MM.1S (cell line): ENCODE measurements at places on chromosomes 7 and 10.

- DNase-seq = no peak
Observed at GRCh38 chr7:46568420-46569132, 647.5 kb upstream of the IGFBP3 start.

DNA sequence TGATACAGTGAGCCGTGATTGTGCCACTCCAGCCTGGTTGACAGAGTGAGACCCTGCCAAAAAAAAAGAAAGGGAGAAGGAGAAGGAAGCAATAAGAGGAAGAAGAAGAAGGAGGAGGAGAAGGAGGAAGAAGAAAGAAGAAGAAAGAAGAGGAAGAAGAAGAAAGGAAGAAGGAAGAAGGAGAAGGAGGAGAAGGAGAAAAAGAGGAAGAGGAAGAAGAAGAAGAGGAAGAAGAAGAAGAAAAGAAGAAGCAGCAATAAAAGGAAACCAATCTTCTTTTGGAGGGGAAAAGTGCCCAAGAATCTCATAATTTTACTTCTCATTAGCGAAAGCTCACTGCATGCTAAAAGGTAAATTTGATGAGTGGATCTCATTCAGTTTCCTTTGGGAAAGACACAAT is 85.7 kb upstream of the GLCCI1 start:
- no peak for DNase-seq

DNA sequence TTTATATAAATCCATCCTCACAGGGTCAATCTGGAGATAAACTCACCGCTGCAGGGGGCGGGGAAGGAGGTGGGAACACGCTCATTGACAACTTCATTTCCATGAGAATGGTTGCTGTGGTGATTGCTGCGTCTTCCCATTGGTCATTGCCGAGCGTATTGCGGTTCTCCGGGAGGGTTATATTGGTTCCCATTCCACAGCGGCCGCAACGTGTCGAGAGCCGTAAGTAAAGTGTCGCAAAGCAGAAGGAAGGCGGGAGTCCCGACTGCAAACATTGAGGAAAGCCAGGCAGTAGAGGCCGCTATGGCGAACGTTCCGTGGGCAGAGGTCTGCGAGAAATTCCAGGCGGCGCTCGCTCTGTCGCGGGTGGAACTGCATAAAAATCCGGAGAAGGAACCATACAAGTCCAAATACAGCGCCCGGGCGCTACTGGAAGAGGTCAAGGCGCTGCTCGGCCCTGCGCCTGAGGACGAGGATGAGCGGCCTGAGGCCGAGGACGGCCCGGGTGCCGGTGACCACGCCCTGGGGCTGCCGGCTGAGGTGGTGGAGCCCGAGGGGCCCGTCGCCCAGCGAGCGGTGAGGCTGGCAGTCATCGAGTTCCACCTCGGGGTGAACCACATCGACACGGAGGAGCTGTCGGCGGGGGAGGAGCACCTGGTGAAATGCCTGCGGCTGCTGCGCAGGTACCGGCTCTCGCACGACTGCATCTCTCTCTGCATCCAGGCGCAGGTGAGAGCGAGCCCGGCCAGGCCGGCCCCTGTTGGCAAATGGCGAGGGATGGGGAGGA is at the start of gene KIFBP:
Gene KIFBP (plus strand): TSS at position 274 of the 787 bp plus-strand sequence. CDS start 30 bp downstream, at position 304.
- peak; percentile 97 for DNase-seq

GRCh38 chr7:144955422-144955821 is 119.6 kb upstream of the TPK1 start:
- DNase-seq = no peak

- DNase-seq = no peak
Observed at GRCh38 chr10:13189961-13190360, 28.6 kb downstream of the MCM10 start.

- DNase-seq = no peak
Observed at GRCh38 chr10:93023013-93023650, 37.5 kb upstream of the CYP26C1 start.

DNA sequence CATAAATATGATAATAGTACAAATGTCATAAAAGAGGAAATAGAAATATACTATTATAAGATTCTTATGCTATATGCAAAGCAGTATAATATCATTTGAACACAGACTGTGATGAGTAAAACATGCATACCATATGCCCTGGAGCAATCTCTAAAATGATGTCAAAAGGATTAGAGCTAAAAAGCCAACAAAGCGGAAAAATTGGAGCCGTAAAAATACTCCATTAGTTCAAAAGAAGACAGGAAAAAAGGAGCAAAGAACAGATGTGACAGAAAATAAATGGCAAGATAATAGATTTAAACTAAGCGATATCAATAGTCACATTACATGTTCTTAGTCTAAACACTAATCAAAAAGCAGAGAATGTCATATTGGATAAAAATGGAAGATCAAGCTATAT is 191.0 kb upstream of the PLPP4 start:
- no peak for DNase-seq

GRCh38 chr7:23873306-23873705 is 163.3 kb downstream of the STK31 start:
- DNase-seq = no peak

DNA sequence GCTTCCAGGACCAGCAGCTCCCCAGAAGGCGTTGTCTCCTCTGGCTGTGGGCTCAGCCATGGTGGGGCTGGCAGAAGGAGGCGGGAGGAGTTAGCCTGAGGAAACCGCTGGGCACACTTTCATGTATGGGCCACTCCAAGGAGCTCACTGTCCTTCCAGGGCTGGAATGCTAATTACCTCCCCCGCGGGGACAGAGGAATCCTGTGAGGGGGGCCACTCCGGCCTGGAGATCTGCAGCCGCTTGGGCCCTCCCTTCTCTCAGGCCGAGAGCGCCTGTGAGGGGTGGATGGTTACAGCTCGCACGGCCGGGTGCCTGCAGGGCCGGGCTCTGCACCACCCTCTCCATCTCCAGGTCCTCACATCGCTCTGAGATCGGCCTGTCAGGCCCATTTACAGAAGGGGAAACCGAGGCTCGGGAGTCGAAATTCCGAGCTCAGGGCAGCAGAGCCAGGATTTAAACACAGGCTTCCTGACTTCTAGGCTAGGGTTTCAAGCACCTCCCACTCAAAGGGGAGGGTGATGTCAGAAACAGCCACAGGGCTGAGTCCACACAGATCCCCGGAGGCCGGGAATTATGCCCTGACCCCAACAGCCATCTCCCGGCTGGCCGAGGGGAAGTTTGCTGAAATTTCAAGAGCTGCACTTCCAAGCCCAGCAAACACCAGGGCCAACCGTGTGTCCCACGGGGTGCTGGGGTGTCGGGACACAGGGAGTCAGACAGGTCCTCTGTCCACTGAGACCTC is 59.1 kb downstream of the PDGFA start:
- DNase-seq = no peak

- DNase-seq = peak; percentile 62
Observed at GRCh38 chr7:23012908-23013714, 819 bp downstream of the HYCC1 start.

- DNase-seq = no peak
Observed at GRCh38 chr7:69598487-69599285, 411 bp downstream of the AUTS2 start.

DNA sequence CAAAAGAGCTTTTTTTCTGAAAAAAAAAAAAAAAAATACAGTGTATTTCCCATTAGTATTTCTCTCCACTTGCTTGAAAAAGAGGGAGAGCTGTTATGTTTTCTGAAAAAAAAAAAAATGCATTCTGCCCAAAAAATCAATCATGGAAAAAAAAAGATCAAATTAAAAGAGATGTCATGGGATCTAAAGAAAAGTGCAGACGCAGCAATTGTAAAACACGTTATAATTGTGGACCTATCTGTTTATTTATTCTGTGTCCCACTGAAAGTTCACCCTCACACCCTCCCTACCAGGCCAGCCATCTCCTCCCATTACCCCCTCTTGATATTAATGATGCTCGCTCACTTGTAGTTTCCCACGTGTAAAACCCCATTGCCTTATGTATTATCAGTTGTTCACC is 674.0 kb upstream of the C7orf33 start:
- no peak for DNase-seq

DNA sequence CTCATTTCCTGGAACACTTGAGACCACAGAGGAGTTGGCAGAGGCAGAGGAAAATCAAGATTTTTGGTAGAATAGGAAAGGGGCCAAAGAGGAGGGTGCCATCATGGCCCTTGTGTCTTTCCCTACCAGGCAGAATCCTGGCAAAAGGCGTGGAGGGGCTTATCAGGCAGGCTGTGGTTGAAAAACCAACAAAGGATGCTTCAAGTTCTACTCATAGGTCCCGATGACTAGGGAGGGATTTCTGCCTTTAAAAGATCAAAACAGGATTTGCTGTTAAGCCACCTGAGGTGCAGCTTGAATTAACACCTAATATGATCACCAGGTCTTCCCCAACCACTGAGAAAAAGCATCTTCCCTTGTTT is 45.7 kb downstream of the BPGM start:
- no peak for DNase-seq

DNA sequence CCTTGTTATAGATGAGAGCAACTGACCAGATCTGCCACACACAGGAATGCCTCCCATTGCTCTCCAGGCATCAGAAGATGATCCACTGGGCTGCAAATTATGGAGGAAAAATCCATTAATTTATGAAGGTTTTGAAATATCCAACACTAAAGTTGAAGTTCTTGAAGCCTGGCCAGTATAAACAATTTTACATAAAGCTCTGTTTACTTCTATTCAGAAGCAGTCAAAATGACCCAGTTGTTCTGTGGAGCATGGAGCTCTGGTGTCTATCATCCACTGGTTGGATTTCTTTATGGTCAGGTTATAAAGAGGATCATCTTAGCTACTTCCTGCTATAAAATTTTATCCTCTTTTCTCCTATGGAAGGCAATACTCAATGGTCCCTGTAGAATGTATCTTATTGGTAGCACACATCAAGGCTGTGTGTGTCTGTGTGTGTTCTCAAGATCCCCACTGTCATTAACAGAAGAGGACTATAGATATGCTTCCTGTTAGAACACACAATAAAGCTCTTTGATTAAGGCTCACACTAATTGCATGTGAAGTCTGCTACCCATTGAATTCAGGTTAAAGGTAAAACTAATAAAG is 747.4 kb downstream of the SUGCT start:
- DNase-seq = no peak

DNA sequence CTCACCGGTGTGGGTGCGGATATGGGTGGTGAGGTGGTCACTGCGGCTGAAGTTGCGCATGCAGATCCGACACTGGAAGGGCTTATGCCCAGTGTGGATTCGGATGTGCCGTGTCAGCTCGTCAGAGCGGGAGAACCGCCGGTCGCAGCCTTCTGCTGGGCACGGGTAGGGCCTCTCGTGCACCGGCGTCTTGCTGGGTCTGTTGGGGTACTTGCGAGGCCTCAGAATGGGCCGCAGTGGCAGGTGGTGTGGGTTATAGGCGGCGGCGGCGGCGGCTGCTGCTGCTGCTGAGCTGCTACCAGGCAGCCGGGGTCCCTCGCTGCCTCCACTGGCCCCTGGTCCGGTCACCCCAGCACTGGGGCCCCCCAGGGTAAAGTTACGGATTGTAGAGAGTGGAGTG is 2.7 kb downstream of the EGR2 start:
- no peak for DNase-seq

- peak; percentile 30 for DNase-seq
Observed at GRCh38 chr10:110415809-110416208, 81.9 kb upstream of the DUSP5 start.

DNA sequence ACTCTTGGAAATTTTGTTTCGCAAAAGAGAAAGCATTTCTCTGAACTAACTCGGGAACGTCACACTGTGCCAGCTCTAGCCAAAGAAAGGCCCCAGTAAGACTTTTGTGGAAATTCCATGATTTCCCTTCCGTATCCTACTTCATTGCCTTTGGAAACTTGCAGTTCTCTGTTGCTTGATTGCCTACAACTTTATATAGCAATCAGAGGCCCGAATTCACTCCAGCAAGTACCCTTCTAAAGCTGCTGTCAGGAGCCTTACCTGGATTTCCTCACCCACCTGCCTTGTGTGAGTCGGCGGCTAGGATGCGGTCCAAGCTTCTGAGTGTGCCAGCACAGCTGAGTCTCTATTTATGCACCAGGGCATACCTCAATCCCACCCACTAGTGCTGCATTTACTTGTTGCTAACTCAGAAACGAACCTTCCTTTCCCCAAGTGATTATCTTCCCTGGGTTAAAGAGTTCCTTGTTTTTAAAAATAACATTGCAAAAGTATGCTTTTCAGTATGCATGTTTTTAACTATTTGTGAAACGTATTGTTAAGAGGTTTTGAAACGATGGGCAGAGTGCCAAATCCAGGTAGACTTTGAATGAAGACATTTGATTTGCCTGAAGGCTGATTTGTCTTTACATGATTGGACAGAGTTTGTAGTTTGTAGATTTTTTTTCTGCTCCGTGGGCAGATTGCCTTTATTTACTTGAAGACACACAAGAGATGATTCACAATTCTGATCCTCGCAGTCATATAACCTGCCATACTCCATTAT is at the start of gene AGR2:
Gene AGR2 (minus strand): TSS at position 326 of the 766 bp plus-strand sequence. CDS start 3,203 bp downstream, outside the sequence.
- DNase-seq = no peak

DNA sequence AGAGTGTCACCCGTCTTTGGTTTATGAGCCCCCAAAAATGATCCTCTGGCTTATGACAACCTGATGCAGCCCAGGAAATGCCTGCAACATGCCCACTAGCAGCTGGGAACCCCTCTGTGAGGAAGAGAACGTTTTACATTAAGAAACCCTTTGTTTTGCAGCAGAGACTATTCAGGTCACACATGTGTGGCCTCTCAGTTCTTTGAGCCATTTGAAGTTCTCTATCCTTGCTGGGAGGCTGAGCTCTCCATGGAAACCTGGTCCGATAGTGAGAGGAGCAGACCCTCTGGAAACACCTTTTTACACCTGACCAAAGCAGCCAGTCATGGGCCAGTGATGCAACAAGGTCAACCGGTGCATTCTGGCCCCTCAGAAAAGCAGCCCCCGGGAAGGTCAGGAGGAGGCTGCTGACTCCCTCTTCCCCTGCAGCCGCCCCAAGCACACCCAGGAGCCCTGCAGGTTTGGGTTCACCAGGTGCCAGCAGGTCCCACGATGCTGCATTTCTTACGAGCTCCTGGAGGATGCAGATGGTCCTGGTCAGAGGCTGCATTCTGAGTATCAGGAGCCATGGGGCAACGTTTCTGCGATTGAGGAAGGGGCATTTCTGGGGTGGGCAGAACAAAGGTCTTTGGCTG is 134.3 kb downstream of the ZMYND11 start:
- DNase-seq = no peak

DNA sequence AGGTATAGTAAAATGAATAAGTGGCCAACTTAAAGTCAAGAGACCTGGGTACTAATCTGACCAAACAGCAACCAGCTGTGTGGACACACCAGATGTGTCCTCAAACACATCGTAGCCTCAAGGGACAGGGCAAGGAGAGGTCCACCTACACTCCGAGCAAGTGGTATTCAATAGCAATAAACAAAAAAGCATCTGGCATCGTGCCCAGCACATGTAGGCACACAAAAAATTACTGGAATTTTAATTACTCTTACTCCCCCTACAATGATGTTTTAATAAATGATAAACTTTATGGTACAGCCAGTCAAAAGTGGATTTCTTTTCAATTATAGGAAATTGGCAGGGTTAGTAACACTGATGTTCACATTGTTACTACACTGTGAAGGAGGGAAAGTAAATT is 3.5 kb upstream of the RGS10 start:
- DNase-seq = no peak

DNA sequence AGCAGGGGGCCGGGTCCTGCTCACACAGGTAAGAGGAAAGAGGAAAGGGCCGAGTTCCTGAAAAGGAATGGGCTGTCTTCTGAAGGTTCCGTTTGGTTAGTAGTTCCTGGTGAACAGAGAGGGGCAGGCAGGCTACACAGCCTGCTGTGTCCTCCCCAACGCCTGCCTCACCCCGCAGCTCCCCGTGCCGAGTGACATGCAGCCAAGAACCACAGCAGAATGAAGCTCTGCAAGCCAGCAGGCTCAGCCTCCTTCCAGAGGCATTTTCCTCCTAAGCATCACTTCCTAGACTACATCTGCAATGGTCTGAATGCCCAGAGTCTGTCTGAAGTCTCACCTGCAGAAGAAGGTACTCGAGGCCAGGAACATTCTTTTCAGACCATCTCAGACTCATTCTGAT is 202.4 kb upstream of the TCERG1L start:
- no peak for DNase-seq
